Pancreas (tissue), 10 donors: ENCODE measurements at places on chromosomes 4 and X. TPM values are rescaled to one million over a fixed set of nuclear protein-coding genes. Genes with fewer than 3 reads are reported as not detected.
A peak's percentile ranks its signal among the peaks of the same experiment; 100 is the strongest.

DNA sequence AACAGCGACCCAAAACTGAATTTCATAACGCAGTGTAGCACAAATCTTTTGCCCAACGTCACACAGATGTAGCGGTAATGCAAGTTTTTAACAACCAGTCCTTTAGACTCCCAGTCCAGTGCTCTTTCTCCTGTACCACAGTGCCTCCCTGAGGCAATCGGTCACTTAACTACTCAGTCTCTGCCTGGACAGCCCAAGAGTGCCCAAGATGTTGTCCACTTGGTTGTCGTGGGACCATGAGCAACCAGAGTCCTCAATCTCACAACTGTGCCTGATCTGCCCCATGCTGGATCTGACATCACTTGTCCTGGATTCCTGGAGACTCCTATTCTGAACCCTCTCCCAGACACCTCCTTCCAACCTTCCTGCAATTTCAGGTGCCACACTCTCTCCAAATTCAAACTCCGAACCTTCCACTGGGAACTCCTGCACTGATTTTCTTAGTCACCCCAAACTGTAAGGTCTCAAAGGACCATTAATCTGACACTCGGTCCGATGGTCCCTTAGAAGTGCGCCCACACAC lies 702 bp downstream of the MMGT1 start:
- DNase-seq: peak; percentile 1

The MBNL3 gene
- 15.7 TPM for total RNA-seq

The MAGEE2 gene
- not detected for total RNA-seq

The STBD1 gene
- 1.8 TPM for total RNA-seq

GRCh38 chrX:19642241-19643109 lies 127.2 kb upstream of the MAP3K15 start:
- no peak for DNase-seq

DNA sequence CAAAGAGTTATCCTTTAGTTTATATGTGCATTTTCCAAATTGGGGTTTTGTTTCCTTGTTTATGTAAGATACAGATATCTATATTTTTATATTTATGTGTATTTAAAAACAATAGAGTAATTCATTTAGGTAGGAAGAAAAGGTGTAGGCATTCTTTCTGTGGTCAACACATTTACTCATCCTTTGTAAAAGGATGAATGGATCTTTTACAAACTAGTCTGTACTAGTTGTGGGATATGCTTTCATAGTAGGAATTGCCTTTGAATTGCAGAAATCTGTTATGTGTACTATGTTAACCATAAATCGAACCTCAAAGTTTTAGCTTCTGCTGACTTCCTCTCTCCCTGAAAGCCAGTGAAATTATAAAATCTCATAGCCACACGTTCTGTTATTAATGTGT lies 128.5 kb downstream of the REPS2 start:
- no peak for DNase-seq

GRCh38 chrX:99703473-99703872 lies 706.6 kb downstream of the PCDH19 start:
- DNase-seq: no peak

GRCh38 chrX:10117864-10118377 lies 38.9 kb upstream of the CLCN4 start:
- no peak for DNase-seq

The NIPAL1 gene
- 2.2 TPM for total RNA-seq

- DNase-seq: no peak
Observed at GRCh38 chr4:144820011-144820727, 174.2 kb downstream of the HHIP start.

The PRKG2 gene
- total RNA-seq: 0.59 TPM

DNA sequence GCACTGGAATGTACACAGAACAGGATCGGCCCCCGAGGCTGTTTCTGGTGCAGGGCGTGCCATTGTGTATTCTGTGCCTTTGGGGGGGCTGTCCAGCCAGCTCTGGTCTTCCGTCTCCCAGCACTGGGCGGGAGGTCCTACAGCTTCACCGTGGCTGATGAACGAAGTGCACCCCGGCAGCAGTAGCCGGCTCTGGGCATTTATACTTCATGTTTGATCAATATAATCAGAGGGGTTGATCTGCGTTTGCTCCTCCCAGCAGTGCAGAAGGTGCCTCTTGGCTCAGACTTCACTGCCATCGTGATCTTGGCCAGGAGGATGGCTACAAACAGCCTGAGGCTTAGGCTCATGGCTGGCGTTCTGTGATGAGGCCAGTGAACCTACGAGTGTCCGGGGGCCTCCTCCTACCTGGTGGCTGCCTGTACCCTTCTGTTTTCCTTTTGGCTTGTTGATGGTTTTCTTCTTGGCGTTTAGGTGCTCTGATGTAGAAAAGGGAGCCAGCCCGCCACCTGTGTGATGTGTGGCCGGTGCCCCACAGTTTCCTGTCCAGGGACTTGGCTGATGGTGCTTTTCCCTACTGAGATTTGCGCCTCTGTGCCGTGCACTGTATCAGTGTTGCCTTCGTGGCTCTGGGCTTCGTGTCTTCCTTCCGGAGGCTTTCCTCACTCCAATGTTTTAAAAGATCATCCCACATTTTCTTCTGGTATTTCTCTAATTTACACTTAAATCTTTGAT lies 31.2 kb upstream of the HGFAC start:
- no peak for DNase-seq

DNA sequence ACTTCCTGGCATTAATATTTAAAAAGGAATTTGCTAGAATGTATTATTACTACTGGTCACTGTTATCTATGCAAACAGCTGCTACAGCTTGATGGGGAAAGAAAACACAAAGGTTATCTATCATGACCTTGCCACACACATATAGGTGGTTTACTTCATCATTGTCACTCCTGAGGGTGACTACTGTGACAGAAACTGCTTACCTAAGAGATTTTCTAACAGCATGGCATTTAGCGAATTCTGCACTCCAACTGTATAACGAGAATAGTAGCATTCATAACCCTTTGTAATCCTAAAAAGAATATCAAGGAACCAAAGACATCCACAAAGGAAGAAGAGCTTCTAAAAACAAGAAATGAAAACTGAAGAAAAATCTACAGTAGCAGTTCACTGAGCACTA lies 74.6 kb upstream of the SPOCK3 start:
- no peak for DNase-seq

DNA sequence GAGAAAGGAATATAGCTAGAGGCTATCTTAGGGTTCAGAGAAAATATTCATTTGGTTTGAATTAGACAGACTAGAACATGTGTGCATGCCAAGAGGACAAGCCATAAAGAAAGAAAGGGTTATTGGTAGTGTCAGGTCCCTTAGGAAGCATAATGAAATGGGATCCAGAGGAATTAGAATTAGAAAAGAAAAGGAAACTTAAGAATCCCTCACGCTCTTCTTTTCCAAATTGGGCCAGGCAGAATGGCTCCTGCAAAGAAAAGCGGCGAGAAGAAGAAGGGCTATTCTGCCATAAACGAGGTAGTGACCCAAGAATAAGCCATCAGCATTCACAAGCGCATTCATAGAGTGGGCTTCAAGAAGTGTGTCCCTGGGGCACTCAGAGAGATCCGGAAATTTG lies 4.9 kb upstream of the ABCG2 start:
- DNase-seq: no peak

GRCh38 chrX:107979534-107979933 lies 2.6 kb downstream of the TEX13B start:
- no peak for DNase-seq

- DNase-seq: no peak
Observed at GRCh38 chr4:62003695-62004094, 803.6 kb downstream of the ADGRL3 start.

- no peak for DNase-seq
Observed at GRCh38 chrX:30618160-30618765, 35.0 kb upstream of the GK start.

DNA sequence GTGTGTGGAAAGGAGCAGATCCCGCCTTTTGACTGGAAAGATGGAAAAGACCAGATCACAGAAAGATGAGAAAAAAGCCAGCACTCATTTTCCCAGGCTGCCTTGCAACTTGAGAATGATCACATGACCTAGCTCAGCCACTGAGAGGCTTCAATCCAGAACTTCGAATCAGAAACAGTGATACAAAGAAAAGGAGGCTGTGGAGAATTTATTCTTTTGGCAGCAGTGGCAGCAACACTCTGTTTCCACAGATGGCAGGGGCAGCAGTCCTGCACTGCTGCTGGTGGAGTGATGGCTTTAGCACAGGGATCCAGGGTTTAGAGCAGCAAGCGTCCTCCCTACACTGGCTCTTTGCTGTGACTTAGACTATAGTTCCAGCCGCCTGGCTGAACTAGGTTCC lies 77.8 kb upstream of the SH3RF1 start:
- no peak for DNase-seq

- DNase-seq: peak; percentile 5
Observed at GRCh38 chrX:1679238-1679637, 64.4 kb downstream of the ASMT start.

DNA sequence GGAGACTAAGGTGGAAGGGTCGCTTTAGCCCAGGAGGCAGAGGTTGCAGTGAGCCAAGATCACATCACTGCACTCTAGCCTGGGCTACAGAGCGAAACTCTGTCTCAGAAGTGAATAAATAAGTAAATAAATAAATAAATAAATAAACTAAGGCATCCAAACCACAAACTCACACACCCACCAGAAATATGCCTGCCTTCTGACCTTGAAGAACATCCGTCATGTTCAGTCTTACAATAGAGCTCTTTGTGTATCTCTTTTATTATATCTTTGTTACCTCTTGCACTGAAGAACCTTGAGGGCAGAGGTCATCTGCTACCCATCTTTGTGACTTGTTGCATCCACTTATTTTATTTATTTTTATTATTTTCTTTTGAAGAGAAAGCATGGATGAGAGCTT lies 71.6 kb downstream of the PRRG1 start:
- DNase-seq: no peak

GRCh38 chrX:48617542-48618340 lies 20.4 kb downstream of the WDR13 start:
- no peak for DNase-seq

- DNase-seq: no peak
Observed at GRCh38 chr4:86357608-86358007, 2.2 kb downstream of the MAPK10 start.

DNA sequence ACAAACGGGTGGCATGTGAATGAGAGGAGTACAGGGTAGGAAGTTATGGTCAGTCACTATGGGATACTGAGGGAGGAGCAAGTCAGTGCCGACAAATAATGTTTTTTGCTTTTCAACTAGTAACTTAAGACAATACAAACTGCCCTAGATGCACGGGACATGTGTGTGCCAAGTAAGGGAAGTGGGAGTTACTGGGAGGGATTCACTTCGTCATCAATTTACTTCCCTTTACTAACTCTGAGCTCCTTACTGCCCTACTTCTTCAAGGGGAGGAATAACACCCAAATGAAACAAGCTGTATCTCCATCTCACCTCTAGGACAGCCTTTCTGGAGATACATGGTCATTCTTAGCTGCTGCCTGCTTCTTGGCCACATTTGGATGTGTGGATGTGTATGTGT lies 97.7 kb downstream of the DGKK start:
- DNase-seq: no peak

GRCh38 chr4:151921811-151922210 lies 161.0 kb upstream of the GATB start:
- no peak for DNase-seq

DNA sequence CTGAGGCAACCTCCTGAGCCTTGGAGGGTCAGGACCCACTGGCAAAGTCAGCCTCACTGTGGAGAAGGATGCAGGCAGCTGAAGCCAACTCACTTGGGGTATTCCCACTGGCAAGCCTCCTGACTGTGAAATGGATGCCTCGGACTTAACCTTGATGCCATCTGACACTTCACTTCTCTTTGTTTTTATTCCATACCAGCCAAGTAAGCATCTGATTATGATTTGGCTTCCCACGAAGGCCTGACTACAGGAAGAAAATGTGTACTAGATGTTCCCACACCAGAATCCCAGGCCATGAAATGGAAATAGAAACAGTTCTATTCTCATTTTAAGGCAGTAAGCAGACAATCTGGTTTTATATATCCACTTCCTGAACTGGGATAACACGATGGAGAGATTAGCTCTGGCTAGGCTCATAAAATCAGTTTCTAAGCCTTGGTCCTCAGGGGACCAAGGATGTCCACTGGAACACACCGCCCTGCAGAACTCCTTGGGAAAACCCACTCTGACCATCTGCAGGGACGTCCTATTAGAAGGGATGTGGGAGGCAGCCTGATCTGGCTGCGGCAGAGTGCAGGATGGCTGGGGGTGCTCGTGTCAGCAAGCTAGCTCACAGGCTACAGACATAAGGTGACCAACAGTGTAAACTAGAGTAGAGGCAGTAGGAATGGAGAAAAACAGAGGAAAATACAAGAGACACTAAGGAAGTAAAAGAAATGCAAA lies 89.3 kb downstream of the TSPAN5 start:
- no peak for DNase-seq

- no peak for DNase-seq
Observed at GRCh38 chrX:67563469-67564448, 19.9 kb downstream of the AR start.
